ENCODE measurements at places on chromosomes 11 and 22. TPM values are rescaled to one million over a fixed set of nuclear protein-coding genes. Genes with fewer than 3 reads are reported as not detected.
A peak's percentile ranks its signal among the peaks of the same experiment; 100 is the strongest.

- DNase-seq = no peak
Observed at GRCh38 chr11:85663080-85663752, 1.7 kb downstream of the CREBZF start.

GRCh38 chr22:25346859-25347751, 127.7 kb downstream of the CRYBB2 start:
- peak; percentile 88 for DNase-seq

GRCh38 chr11:79068356-79068755, 372.5 kb downstream of the TENM4 start:
- DNase-seq = no peak

DNA sequence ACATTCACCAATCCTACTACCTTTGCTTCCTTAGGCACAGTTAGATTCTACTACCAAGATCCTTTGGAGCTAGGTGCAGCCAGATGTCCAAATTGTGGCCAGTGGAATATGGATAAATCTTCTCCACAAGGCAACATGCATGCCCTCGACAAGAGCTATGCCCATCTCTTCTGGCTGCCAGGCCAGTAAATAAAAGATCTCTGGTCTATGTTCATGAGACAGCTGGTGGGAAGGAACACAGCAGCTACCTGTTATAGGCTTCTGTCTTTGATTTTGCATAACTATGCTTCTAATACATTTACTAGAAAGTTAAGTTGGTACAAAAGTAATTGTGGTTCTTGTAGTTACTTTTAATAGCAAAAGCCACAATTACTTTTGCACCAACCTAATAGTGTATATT, 182.7 kb downstream of the DLG2 start:
- DNase-seq = no peak

DNA sequence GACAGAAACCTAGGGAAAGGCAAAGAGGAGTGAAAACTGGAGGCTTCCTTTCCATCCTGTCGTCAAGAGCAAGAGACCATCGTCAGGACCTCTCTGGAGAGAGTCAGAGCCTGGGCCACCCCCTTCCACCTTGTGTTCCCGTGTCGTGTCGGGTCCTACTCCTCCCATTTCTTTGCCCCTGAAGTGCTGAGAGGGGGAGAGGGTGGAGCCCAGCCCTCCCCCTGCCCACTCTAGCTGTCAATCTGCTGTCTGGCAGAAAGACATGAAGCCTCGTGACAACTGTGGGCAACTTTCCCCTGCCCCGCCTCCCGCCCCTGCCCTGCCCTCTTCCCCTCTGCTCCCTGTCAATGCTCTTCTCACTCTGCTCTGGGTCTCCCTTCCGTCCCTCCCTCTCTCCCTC, 20.6 kb downstream of the ANKK1 start:
- DNase-seq = no peak

DNA sequence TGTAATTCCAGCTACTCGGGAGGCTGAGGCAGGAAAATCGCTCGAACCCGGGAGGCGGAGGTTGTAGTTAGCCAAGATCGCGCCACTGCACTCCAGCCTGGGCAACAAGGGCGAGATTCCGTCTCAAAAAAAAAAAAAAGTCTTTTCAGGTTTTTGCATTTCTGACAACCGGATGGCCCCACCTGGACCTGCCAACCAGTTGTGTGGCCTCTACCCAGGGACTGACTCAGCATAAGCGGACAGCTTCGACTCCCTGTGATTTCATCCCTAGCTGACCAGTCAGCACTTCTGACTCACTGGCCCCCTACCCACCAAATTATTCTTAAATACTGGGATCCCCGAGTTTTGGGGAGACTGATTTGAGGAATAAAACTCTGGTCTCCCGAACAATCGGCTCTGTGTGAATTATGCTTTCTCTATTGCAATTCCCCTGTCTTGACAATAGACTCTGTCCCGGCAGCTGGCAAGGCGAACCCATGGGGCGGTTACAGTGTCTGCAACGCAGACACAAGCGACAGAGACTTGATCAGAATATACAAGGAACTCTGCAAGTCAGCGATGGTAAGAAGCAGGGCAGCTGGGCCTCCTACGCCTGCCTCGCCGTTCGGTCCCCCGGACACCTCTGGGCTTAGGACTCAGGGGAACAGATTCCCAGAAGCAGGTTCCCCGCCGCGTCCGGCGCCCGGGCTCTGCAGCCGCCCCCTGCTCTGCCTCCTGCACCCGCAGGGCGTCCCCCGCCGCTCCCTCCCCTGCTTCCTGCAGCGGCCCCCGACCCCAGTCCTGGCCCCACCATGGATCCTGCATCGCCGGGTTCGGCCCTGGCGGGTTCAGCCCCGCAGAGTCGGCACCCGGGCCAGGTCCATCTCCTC, 741 bp upstream of the TALDO1 start:
- no peak for DNase-seq

- no peak for DNase-seq
Observed at GRCh38 chr11:71402878-71403277, 45.3 kb downstream of the DHCR7 start.

- DNase-seq = no peak
Observed at GRCh38 chr11:113874581-113875233, 665 bp downstream of the USP28 start.

- no peak for DNase-seq
Observed at GRCh38 chr11:125452125-125452470, 44.0 kb downstream of the FEZ1 start.

- DNase-seq = no peak
Observed at GRCh38 chr22:19448076-19448607, 631 bp upstream of the C22orf39 start.

DNA sequence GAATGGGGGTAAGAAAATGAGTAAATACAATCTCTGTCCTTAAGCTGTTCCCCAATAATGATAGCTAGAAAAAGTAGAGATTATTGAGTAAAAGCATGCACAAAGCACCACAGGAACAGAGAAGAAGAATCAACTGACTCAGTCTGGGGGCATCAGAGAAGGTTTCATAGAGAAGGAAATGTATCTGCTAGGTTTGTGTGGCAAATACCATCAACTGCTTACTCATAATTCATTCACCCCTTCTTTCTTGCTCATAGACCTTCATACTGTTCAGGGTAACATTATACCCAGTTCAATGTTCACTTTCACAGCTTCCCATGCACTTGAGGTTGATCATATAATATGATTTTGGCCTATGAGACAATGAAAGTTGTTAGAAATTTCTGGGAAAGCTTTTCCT, 85.2 kb upstream of the SCUBE2 start:
- DNase-seq = no peak

DNA sequence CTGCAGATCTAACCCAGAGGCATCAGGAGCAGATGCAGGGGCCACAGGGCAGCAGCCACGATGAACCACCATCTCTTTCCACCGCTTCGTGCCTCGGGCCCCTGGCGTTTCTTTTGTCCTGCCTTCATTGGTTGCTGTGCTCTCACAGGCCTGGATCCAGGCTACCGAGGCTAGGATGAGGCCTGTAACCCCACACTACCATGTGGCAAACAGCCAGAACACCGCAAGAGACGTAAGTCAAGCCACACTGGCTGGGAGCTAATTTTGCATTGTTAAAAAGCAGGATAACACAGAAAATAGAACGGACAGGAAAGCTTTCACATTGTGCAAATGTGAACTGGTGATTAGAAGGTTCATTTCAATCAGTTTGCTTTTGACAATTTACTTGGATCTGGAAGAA, 15.7 kb upstream of the ARFGAP3 start:
- DNase-seq = no peak

- no peak for DNase-seq
Observed at GRCh38 chr11:65736810-65737209, 16.2 kb upstream of the RNASEH2C start.

DNA sequence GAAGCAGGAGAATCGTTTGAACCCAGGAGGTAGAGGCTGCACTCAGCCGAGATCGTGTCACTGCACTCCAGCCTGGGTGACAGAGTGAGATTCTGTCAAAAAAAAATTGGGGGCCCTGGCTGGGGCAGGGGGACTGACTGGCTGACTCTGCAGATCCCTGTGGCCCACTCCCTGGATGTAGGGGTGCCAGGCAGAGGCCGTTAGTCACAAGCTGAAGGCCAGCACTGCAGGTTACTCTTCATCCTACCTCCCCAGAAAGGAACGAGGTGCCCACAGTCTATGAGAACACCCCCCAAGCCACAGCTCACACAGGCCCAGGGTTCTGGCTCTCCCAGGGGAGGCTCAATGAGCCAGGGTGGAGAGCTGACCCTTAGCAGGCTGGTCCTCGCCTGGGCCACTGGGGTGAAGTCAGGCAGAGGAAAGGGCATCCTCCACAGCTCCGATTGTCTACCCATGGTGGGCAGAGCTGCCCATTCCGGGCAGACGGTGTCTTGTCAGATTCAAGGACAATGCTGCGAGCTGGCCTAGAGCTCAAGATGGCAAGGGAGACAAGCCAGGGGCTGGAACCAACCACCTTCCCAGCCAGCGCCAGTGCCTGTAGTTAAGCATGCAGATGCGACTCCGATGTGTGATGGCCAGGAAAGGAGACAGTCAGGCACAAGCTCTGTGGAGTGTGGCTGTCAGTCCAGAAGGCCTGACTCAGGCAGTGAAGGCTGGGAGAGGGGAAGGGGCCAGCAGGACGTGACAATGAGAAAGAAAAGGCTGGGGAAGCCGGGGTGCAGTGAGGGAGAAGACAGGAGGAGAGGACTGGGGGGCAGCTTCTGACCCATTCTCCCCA, 12.4 kb downstream of the C11orf24 start:
- DNase-seq = no peak

DNA sequence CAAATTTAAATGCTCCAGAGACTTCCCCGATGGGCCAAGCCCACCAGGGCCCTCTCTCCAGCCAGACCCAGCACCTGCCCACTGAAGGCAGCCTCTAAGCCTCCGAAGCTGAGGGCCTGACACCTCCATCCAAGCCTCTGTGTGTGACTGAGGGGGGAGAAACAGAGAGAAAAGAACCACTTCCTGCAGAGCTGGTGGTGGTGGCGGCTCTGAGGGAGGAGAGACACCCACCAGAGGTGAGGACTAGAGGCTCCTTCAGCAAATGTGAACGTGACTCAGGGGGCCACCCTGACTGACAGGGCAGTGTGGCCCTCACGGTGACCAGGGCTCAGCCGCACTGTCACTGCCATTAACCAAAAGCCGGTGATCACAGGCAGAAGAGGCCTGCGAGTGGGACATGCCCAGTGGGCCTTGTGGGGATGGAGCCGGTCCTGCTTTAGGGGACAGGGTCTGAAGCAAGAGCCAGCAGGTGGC, 31.0 kb upstream of the CD5 start:
- peak; percentile 73 for DNase-seq

- no peak for DNase-seq
Observed at GRCh38 chr11:24171869-24172268, 325.0 kb upstream of the LUZP2 start.

- DNase-seq = no peak
Observed at GRCh38 chr11:2383852-2384804, 7.0 kb downstream of the CD81 start.

DNA sequence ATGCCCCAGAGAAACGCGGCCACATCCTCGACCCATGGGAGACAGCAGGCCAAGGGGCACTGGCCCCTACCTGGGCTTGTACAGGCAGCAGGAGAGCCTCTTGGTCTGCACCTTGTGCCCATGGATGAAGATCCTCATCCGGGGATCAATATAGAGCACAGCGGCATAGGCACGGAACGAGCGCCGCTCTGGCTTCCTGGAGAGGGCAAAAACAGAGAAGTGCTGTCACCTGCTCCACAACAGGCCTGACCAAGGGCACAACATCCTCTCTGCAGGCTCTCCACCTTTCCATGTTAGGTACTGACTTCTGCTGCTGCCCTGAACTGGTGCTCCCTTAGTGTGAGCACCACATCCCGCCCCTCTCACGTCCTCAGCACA, 27.2 kb downstream of the MORC2 start:
- no peak for DNase-seq

C1QTNF5 gene
- total RNA-seq = 52.9 TPM

PRDX5 gene
- 111 TPM for total RNA-seq

SLC22A8 gene
- not detected for total RNA-seq

OR51E2 gene
- total RNA-seq = not detected

DERL3 gene
- 1.4 TPM for total RNA-seq

FERMT3 gene
- total RNA-seq = 58.9 TPM

LYVE1 gene
- total RNA-seq = 352 TPM

TSKU gene
- 185 TPM for total RNA-seq

INPP5J gene
- total RNA-seq = 0.19 TPM

GTSE1 gene
- 0.39 TPM for total RNA-seq

All from mesenteric fat pad (tissue), 1 donor.